ENCODE measurements at places on chromosomes 3 and 15.

DNA sequence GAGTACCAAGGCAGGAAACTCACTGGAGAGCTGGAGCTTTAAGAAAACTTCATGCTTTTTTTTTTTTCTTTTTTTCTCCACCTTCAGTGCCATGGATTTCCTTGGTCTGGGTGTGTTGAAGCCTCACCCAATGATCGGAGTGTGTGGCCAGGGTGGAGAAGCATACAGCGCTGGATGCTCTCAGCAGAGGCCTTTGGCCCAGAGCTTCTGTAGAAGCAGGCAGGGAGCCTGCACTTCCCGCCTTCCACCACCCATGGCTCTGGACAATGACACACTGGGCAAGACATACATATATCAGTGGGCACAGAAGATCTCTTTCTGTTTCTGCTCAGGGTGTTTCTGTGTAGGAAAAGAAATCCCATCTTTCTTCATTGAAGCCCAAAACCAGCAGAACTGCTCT is 55.8 kb upstream of the ACAD9 start:
- DNase-seq = no peak

- no peak for DNase-seq
Observed at GRCh38 chr15:40536501-40536900, 28.3 kb downstream of the CCDC32 start.

GRCh38 chr15:81239190-81239589 is 42.5 kb downstream of the IL16 start:
- no peak for DNase-seq

DNA sequence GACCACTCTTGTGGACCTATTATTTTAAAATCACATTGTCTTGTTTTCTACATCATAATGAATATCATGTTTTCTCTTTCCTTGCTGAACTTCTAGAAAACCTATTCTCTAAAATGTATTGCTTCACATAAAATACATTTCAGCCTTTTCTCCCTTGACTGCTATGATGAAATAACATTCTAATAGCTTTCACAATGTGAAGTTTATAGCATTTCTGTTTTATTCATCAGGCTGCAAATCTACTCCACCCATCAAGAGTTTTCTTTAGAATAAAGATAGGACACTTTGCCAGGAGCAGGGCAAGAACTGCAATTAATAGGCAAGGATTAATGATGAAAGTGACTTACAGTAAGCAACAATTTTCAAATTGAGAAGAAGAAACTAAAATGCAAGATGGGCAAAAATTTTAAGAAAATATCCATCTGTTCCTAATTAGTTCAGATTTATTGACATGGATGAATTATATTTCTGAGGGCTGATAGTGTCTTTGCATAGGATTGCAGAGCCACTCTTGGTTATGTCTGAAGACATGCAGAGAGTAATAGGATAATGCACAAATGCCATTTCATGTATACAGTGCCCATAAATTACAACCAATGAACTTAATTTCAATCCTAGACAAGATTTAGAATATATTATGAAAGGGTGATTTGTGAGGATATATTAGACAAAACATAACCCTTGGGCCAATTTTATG is 21.7 kb downstream of the LEKR1 start:
- no peak for DNase-seq

DNA sequence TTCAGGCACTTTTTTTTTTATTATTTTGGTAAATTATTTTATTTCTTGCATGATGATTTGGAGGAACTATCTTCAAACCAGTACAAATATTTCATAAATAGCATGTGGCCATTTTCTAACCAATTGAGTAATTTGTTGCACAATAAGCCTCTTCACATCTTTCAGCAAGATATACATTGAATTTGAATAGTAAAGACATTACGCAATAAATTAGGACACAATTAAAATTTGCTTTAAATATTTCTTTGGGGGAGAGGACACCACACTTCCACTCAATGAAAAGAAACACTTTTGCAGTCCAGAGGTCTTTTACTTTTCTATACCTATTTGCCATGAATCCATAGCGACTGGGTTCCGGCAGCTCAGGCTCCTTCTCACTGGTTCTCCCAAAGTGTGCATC is 762.6 kb upstream of the GOLIM4 start:
- DNase-seq = no peak

DNA sequence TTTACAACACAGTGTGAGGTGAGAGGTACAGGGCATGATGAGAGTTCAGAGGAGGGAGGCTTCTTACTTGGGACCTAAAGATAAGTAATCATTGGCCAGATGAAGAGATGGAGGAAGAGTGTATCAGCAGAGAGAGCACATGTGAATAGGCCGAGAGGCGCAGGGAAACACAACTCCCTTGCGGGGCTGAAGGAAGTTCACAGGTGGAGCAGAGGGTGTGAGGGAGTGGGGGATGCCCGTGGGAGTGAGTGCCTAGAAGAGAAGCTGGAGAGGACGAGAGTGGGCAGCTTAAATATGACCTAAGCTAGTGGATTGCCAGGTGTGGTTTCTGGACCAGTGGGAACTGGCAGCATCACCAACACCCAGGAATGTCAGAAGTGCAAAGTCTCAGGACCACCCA is 98.2 kb upstream of the TBC1D5 start:
- DNase-seq = no peak

All from midbrain (tissue), 1 donor.